GM23248 (cell line): ENCODE measurements at places on chromosomes 4 and X.
A peak's percentile ranks its signal among the peaks of the same experiment; 100 is the strongest.

DNA sequence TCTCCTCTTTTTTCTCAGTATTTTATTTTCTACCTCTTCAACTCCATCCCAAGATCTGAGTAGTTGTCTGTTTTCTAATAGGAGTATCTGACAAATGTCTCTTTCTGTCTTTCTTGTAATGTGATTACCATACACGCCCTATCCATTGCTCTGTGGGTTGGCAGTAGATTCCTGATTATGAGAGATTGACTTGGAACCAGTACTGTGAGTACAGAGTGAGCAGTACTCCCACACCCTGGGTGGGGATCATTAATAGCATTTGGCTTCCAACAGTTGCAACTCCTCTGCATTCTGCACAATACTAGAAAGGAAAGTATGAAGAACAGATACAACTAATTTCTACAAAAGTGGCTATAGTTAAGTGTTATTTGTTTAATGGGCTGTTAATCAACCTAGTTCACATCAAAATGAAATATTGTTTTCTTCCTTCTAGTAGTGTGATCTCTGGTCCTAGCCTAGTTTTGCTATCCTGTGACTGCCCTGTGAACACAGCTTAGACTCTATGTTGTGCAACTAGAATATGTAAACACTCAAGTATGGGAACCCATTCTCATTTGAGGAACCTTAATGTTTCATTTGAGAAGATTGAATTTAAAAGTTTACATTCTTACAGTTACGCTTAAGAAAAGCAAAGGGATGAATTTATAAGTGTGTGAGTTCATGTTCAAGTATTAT, 112.9 kb downstream of the PTPN13 start:
- peak; percentile 46 for DNase-seq

- DNase-seq = no peak
Observed at GRCh38 chrX:112380541-112381278, 298.1 kb upstream of the TRPC5 start.

DNA sequence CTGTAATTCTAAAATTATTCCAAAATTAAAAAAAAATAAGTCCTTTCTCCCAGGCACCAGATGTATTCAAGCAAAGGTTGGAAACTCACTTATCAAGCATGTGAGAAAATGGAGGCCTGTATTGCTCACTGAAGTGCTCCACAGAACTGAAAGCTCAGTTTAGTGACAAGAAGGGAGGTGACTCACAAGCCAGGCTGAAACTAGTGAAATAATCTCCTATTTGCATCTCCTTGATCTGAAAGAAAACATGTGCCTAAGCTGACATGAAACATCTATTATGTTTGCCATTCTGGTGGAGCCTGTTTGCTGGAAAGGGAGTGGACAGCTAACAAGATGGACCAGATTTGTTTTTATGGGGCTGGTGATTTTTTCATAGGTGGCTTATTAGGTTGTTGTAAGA, 54.0 kb upstream of the AMELX start:
- DNase-seq = peak; percentile 79

GRCh38 chr4:152920768-152921167, 15.4 kb upstream of the FHDC1 start:
- DNase-seq = no peak

DNA sequence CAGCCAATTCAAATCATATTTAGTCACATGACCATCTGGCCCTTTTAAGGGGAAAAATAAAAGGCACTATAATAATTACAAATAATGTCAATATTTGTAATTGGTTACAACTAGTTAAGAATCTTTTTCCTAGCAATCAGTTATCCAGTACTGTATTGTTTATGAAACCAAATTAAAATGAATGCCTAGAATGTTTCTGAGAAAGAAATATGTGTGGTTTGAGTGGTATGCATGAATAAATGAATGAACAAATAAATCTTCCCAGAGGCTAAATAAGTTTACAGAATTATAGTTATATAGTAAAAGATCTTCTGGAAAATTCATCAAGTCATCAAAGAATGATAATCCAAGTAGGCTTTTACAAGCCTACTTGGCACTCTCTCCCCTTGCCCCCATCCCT, 55.8 kb upstream of the F8A3 start:
- DNase-seq = no peak

- no peak for DNase-seq
Observed at GRCh38 chrX:15441464-15441863, 51.7 kb downstream of the PIR start.

GRCh38 chr4:159435561-159436023, 332.7 kb downstream of the RAPGEF2 start:
- DNase-seq = no peak

DNA sequence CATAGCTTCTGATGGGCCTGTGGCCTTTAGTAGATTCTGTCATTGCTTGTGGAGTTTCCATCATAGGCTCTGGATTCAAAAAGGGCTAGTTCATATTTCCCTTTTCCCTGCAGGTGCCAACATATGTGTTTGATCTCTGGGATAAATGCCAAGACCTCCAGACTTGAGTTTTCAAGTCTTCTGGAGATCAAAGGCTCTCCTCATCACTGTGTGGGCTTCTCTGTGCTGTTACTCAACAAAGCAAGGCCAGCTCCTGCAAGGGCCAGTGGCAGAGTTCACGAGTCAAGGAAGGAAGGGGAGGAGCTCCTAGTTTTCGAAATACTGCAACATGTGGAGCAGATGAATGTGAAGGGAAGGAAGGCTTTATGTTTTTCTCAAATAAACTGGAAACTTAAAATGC, 62.7 kb upstream of the SCML1 start:
- no peak for DNase-seq

DNA sequence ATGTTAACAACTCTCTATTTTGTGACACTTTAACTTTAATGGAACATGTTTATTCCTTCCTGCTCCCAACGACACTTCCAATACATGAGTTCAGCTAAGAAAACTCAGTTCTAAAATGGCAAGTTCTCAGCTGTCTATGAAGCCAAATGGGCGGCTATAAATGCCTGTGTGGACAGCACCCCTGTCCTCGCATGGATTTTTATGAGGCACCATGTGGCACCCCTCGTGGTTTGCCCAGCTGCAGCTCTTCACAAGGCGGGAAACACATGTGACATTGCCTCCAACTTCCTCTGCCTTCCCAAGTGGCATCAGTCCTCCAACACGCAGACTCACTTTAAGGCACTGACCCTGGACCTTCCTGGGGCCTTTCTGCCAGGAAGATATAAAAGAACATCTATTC, 48.0 kb downstream of the SH3RF1 start:
- no peak for DNase-seq

- DNase-seq = peak; percentile 92
Observed at GRCh38 chr4:38967260-38968095, 64.7 kb downstream of the TMEM156 start.

DNA sequence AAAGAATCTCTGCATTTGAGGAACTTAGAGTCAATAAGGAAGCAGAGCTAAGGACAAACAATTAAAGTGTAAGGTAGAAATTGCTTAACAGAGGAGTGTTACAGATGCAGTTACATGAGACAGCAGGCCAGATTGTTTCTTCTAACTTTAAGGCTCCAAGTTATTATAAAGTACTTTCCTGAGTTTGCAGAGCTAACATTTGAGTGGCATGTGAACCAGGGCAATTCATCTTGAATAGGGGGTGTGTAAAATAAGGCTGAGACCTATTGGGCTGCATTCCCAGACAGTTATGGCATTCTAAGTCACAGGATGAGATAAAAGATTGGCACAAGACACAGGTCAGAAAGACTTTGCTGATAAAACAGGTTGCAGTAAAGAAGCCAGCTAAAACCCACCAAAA, 7.6 kb upstream of the LNX1 start:
- no peak for DNase-seq

DNA sequence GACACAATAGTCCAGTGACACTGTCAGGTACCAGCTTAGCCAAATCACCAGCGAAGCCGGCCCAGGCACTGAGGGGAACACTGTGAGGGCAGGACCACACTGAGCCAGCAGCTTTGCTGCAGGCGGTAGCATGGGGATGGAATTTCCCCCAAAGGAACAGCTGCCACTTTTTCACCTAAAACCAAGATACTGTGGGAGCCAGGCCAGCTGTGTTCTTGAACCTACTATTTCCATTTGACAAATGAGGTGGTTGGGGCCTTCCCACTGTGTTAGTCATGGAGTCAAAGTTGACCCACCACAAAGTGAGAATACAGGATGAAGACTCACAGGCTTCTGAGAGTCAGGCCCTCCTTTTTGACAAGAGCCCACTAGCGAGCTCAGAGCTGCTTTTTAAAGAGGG, 70.7 kb upstream of the SH3RF1 start:
- peak; percentile 73 for DNase-seq

- DNase-seq = no peak
Observed at GRCh38 chr4:24209906-24210305, 320.1 kb upstream of the PPARGC1A start.

- no peak for DNase-seq
Observed at GRCh38 chr4:153004081-153004850, 68.1 kb downstream of the FHDC1 start.

DNA sequence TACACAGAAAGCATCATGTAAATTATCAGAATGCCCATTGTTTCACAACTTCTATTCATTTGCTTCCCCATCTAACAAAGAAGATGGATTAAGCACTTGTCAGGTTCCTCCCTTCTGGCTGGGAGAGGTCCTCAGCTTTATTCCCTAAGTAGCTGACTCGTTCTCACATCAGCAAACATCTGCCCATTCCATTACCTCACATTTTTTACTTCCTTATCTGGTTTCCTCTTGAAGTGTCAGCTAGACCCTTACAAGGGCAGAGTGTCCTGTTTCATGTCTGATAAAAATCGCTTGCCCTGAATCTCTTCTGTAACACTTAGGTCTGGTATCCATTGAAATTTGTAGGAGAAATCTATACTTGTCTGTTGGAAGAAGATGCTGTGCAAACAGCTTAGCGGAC, 34.7 kb downstream of the TMPRSS11A start:
- no peak for DNase-seq

- DNase-seq = peak; percentile 74
Observed at GRCh38 chr4:84965553-84966381, 723 bp downstream of the WDFY3 start.

GRCh38 chr4:173420324-173420752, 21.4 kb upstream of the SCRG1 start:
- peak; percentile 52 for DNase-seq

DNA sequence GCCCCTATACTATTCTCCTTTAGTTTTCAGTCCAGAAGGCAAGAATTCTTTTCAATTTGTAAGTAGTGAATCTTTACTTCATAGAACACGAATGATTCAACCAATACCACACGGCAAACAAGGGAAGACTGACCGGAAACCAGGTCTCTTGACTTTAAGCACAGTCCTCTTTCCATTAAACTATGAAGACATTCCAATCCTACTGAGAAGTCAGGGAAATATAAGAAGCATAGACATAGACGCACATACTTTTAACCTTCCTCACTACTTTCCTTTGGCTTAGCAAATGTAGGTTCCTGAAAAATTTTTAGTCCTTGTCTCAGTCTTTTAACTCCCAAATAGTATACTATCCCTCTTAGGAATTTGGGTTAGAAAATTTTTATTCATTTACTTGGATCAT, 9.1 kb downstream of the CHRDL1 start:
- no peak for DNase-seq

GRCh38 chr4:70619288-70619687, 9.3 kb upstream of the ENAM start:
- no peak for DNase-seq

- DNase-seq = peak; percentile 55
Observed at GRCh38 chrX:38664285-38664684, 102.9 kb downstream of the TSPAN7 start.

DNA sequence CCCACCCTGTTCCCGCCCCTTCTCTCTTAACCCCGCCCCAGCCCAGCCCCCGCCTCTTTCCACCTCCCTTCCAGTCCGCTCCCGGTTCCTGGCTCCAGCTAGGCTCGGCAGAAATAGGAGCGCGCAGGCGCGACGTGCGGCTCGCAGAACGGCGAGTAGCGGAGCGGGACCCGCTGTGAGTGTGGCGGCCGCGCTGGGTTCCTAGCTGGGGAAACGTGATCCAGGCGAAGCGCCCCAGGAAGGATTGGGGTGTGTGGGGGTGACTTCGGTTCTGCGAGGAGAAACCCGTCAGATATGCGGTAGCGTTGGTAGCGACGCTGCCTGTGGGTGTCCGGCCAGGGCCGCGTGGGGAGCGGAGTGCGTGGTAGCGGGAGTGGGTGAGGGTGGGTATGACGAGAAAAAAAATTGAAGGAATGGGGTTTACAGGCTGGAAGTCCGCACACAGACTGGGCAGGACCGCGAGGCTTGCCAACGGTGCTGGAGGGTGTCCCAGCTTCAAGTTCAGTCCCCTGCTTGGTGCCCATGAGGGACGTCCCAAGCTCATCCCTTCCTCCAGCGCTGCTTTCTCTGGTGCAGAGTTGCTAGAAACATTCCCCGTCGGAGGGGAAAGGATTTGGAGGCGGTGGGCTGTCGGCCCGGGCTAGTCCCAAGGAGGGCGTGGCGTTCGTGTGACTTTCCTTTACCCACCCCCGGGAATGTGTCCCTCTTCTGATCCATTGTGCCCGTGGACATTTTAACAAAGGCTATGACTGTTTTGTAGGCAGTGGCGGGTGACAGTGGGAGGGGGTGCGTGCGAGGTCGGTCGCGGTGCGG, at the start of gene PRRG1:
PRRG1 (plus strand) TSS at position 144 of the 813 bp plus-strand sequence. CDS start 56,886 bp downstream, outside the sequence.
- peak; percentile 91 for DNase-seq

DNA sequence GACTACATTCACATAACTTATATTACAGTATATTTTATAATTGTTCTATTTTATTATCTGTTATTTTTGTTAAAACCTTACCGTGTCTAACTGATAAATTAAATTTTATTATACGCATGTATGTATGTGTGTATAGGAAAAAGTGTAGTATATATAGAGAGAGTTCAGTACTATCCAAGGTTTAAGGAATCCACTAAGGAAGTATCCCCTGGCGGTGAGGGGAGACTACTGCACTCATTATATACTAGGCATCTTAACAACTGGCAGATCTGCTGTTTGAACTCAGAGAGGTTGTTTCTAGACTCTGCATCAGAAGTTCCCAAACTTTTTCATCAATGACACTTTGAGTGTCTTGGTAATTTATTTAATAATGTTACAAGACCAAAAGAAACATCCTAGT, 70.9 kb downstream of the NDST4 start:
- DNase-seq = peak; percentile 20
